Activated B cell treated with CpG ODN at 0.5 μM for 24 hours (primary cell): ENCODE measurements at places on chromosomes 11 and 22. TPM values are rescaled to one million over a fixed set of nuclear protein-coding genes. Genes with fewer than 3 reads are reported as not detected.

Gene VPREB1
- total RNA-seq, result not detected in 2 replicates

DNA sequence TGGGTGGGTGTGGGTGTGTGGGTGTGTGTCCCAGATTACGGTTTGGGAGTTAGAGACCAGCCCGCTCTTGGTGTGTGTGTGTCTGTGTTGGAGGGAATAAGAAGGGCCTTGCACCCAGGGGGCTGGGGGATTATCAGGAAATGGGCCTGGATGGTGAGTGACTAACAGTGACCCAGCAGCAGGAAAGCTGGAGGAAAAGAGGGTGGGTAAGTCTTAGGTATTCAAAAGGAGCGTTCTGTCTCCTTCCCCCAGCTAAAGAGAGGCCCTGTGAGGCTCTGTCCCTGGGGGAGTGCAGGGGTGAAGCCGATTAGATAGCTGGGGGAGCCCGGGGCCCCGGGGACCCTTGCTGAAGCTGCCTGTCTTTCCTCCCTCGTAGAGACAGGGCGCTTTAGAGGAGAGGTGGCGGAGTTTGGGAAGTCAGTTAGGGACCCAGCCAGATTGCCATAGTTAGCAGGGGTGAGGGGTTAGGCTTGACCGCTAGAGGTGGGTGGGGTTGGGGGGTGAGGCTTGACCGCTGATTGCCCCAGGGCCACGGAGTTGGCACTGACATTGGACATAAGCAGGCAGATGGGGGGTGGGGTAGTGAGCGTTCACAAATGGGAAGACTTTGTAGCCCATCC lies 1.5 kb downstream of the OAF start:
- no peak for DNase-seq

DNA sequence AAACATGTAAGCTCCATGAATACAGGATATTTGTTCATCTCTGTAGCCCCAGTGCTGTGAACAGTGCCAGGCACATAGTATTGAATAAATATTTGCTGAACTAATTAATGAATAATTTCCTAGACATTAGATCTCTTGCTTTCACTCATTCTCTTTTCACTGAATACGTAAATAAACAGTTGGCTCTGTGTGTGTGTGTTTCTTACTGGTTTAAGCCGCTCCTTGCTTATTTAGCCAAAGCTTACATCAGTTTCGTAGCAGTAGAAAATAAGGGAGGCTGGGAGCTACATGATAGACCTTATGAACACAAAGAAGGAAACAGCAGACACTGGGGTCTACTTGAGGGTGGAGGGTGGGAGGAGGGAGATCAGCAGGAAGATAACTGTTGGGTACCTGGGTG lies 17.2 kb downstream of the KREMEN1 start:
- no peak for DNase-seq

Gene CLDN5
- total RNA-seq, result not detected in 2 replicates

Gene C11orf21
- total RNA-seq, result 5.2 and 8.8 TPM in 2 replicates

GRCh38 chr11:131614631-131615030 lies 244.2 kb downstream of the NTM start:
- DNase-seq, result no peak

GRCh38 chr11:114196997-114197703 lies 99.0 kb upstream of the NNMT start:
- no peak for DNase-seq

- no peak for DNase-seq
These were observed 89.7 kb downstream of the SNX19 start for GRCh38 chr11:130826572-130826971.

Gene ZNF70
- 4.0 and 4.9 TPM in 2 replicates for total RNA-seq

Gene CSNK2A3
- 0.24 and 0.91 TPM in 2 replicates for total RNA-seq

GRCh38 chr22:36343720-36344105 lies 44.1 kb downstream of the MYH9 start:
- no peak for DNase-seq

Gene LYVE1
- total RNA-seq, result not detected in 2 replicates

Gene TMEM86A
- 0.10 and 0.13 TPM in 2 replicates for total RNA-seq
